ENCODE measurements at places on chromosomes 12 and 14. TPM values are rescaled to one million over a fixed set of nuclear protein-coding genes. Genes with fewer than 3 reads are reported as not detected.

Gene OR6C2
- not detected for total RNA-seq

Gene EID3
- 5.0 TPM for total RNA-seq

Gene POTEG
- total RNA-seq: not detected

Gene RBP5
- not detected for total RNA-seq

Gene NKX2-1
- total RNA-seq: not detected

Gene KLRC4
- 6.1 TPM for total RNA-seq

Gene BCL2L2
- 2.7 TPM for total RNA-seq

Gene EIF2S3B
- total RNA-seq: 1.2 TPM

Gene KRT6C
- total RNA-seq: not detected

Gene PZP
- total RNA-seq: not detected

Gene MMP19
- 0.81 TPM for total RNA-seq

Gene PSEN1
- 42.2 TPM for total RNA-seq

Gene PLEKHG7
- total RNA-seq: not detected

Gene ERP27
- total RNA-seq: 4.0 TPM

Gene MDGA2
- not detected for total RNA-seq

Gene MYG1
- total RNA-seq: 83.5 TPM

Gene PRB2
- not detected for total RNA-seq

Gene NEUROD4
- not detected for total RNA-seq

Gene SERPINA12
- not detected for total RNA-seq

Gene SAMD15
- total RNA-seq: 0.19 TPM

Gene IGFBP6
- total RNA-seq: 5.7 TPM

Gene RNF212B
- total RNA-seq: not detected

Gene TAS2R7
- total RNA-seq: not detected

Gene KRT73
- 0.36 TPM for total RNA-seq

Gene PHLDA1
- total RNA-seq: 33.6 TPM
